ENCODE measurements at places on chromosomes 2 and 18. TPM values are rescaled to one million over a fixed set of nuclear protein-coding genes. Genes with fewer than 3 reads are reported as not detected.

RASGRP3 gene
- 0.07 TPM for total RNA-seq

NAT8 gene
- total RNA-seq, result not detected

PSMG2 gene
- 69.0 TPM for total RNA-seq

SFT2D3 gene
- 18.8 TPM for total RNA-seq

CHRNG gene
- not detected for total RNA-seq

RGPD4 gene
- 0.05 TPM for total RNA-seq

Measured in neural crest cell (in vitro differentiated cells).